ENCODE measurements at places on chromosomes 11 and 22. TPM values are rescaled to one million over a fixed set of nuclear protein-coding genes. Genes with fewer than 3 reads are reported as not detected.

OR52I2 gene
- total RNA-seq, result under 0.01 TPM

P2RX6 gene
- 0.44 TPM for total RNA-seq

SYT7 gene
- 31.4 TPM for total RNA-seq

FGF19 gene
- total RNA-seq, result not detected

CCDC157 gene
- total RNA-seq, result 2.5 TPM

CDC45 gene
- total RNA-seq, result 44.8 TPM

MIAT gene
- 1.5 TPM for total RNA-seq

RASGRP2 gene
- total RNA-seq, result 1.2 TPM

APOBEC3B gene
- 2.4 TPM for total RNA-seq

HEPN1 gene
- not detected for total RNA-seq

SLC3A2 gene
- 637 TPM for total RNA-seq

OR4D5 gene
- total RNA-seq, result not detected

OR5A2 gene
- total RNA-seq, result not detected

SLC5A12 gene
- not detected for total RNA-seq

MYO7A gene
- total RNA-seq, result 0.12 TPM

WNT7B gene
- total RNA-seq, result 0.33 TPM

GAL3ST3 gene
- not detected for total RNA-seq

OR51B5 gene
- not detected for total RNA-seq

DLG2 gene
- total RNA-seq, result 1.1 TPM

CHST1 gene
- total RNA-seq, result 1.7 TPM

NFAM1 gene
- total RNA-seq, result not detected

C11orf97 gene
- not detected for total RNA-seq

SLC22A12 gene
- not detected for total RNA-seq

ZC3H12C gene
- 9.7 TPM for total RNA-seq

OR51G1 gene
- total RNA-seq, result not detected

SLC22A8 gene
- total RNA-seq, result under 0.01 TPM

CNTN5 gene
- total RNA-seq, result not detected

GAS2 gene
- total RNA-seq, result 1.6 TPM

GGTLC2 gene
- not detected for total RNA-seq

UBQLNL gene
- total RNA-seq, result not detected

ANGPTL5 gene
- not detected for total RNA-seq

SMC1B gene
- under 0.01 TPM for total RNA-seq

All from uterine smooth muscle cell (primary cell).